ENCODE measurements at places on chromosomes 2 and 18.

DNA sequence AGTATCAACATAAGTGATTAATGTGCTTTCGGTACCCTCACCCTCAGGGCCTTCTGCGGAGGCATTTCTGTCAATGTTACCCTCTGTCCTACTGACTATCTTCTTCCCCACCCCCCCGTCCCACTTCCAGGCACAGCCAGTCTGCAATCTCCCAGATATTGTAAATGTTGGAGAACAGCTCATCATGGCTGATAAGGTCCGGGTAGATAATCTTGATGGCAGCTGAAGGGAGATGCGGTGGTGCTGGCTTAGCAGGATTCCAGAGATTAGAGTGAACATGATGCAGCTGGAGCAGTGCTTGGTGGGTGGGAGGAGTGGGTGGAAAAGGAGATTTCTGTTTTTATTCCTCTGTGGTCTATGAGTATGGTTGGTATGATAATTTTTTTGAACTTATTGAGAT is 15.5 kb downstream of the GTF2A1L start:
- peak; percentile 84 for DNase-seq

GRCh38 chr18:45856531-45856930 is 31.1 kb downstream of the SIGLEC15 start:
- DNase-seq: peak; percentile 60

- DNase-seq: peak; percentile 4
These were observed 424.0 kb downstream of the DSC3 start for GRCh38 chr18:30618567-30618966.

GRCh38 chr2:215437614-215438013 is 1.7 kb upstream of the FN1 start:
- no peak for DNase-seq

DNA sequence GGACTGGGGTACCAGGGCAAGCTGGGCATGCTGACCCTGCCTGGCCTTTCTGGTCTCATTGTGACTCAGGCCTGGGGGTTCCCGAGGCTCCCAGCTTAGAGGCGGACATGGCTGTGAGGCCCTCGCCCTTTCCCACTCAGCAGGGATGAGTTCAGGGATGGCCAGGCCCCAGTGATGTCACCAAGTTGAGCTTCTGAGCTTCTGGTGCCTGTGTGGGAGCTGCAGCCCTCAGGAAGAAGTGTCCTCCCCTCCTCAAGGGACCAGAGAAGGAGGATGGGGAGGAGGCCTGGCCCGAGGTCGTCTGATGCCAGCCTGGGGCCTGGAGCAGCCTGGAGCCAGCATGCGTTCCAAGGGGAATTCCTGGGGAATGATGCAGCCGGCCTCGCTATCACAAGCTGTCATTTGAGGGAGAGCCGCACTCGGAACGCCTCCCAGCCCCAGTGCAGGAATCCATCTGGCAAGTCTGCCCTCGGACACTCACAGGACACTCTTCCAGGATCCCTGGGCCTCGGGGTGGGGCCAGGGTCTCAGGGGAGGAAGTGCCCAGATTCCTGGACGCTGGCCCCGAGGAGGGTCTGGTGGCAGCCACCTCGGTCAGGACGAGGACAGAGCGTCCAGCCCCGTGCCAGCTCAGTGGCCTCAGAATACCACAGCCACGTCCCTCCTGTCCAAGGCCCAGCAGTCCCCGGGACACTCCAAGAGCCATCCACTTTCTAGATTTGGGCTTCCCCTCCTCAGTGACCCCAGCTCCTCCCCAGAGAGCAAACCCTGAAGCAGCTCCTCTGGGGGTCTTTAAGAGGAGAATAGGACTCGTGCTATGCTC is 61.2 kb upstream of the GPC1 start:
- peak; percentile 95 for DNase-seq

DNA sequence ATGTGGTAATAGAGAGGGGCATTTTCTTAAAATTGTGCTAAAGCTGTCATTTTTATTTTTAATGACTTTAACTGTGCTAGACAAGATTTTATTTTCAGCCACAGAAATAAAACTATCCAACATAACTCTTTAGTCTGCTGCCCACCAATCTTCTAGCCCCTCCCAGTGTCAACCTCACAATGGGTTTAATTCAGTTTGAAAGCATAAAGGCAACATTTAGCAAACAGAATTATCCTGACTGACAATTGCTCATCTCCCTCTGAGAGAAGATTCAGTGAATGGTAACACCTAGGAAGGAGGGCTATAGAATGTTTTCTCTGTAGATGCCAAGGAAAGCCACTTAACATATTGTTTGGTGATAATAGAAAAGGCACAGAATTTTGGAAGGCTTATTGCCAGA is 5.2 kb downstream of the ERMN start:
- no peak for DNase-seq
